Osteoblast (primary cell): ENCODE measurements at places on chromosomes 1 and 21. TPM values are rescaled to one million over a fixed set of nuclear protein-coding genes. Genes with fewer than 3 reads are reported as not detected.

SMIM34 gene
- total RNA-seq, result 0.29 TPM in 1 of 2 replicates, not detected in the other

CFHR5 gene
- total RNA-seq, result not detected in 2 replicates

SMCP gene
- not detected in 2 replicates for total RNA-seq

USH2A gene
- total RNA-seq, result under 0.01 and 0.29 TPM in 2 replicates

ATXN7L2 gene
- 1.8 and 3.5 TPM in 2 replicates for total RNA-seq

ARMH1 gene
- 3.2 and 4.3 TPM in 2 replicates for total RNA-seq
